ENCODE measurements at places on chromosomes 12 and 14. TPM values are rescaled to one million over a fixed set of nuclear protein-coding genes. Genes with fewer than 3 reads are reported as not detected.

CCDC175 gene
- 0.74 TPM for total RNA-seq

LIN7A gene
- 31.2 TPM for total RNA-seq

FLRT2 gene
- 194 TPM for total RNA-seq

RPL10L gene
- total RNA-seq = not detected

- no peak for DNase-seq
Observed at GRCh38 chr12:90905691-90906370, 49.1 kb downstream of the CCER1 start.
